ENCODE measurements at places on chromosomes 12 and 14. TPM values are rescaled to one million over a fixed set of nuclear protein-coding genes. Genes with fewer than 3 reads are reported as not detected.

The ZNF891 gene
- 3.9 TPM for polyA plus RNA-seq

- DNase-seq: no peak
These were observed 70.7 kb downstream of the SRRM4 start for GRCh38 chr12:119052001-119052400.

- no peak for DNase-seq
These were observed 15.2 kb downstream of the RILPL2 start for GRCh38 chr12:123421314-123421713.

GRCh38 chr12:49868449-49868848, 25.5 kb upstream of the BCDIN3D start:
- no peak for DNase-seq

DNA sequence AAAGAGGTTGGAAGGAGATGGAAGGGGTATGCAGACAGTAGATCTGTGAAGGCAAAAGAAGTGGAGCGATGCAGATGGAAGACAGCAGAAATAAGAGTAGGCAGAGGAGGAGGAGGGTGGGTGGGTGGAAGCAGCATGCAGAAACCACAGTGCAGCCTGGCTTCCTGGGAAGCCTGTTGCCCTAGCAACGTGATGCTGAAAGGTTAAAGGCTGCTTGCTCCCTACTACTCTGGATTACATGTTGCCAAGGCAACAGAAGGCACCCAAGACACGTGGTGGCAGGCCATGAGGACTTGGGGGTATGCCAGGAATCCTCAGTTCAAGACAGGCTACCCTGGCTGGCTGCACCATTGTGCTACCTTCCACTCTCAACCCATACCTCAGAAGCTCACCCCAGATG, 129.6 kb downstream of the GRIN2B start:
- no peak for DNase-seq

DNA sequence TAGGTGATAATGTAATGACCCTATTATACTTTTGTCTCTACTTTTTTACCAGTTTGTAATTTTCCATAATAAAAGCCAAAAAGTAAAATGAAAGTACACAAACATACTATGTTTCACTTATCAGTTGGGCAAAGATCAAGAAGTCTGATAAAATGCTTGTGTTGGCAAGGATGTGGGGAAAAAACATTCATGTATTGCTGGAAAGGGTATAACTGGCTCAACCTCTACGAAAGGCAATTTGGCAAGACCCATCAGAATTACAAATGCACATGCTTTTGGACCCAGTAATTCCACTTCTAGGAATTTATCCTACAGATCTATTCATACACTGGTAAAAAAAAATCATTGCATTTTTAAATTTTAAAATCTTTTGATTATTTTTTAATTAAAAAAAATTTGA, 68.0 kb downstream of the SPTB start:
- no peak for DNase-seq

Measured in right renal pelvis (tissue), 4 donors.